ENCODE measurements at places on chromosomes 1 and 21.

GRCh38 chr21:40143822-40144525 lies 276.7 kb downstream of the PCP4 start:
- no peak for DNase-seq

DNA sequence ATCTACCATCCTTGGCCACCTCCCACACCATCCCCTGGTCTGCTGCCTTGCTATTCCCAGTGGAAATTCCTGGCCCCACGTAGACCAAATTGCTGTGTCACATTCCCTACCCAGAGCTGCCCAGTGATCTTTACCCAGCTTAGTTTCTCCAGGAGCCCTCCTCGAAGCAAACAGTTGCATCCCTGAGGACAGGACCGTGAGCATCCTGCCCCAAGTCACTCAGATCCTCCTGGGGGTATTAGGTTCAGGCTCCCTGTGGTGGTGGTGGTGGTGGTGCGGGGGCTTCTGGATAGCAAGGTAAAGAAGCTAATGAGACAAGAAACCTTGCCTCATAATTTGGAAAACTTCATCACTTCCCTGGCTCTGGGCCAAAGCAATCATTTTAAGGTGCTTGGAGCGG lies 58.4 kb upstream of the RBM15 start:
- no peak for DNase-seq

GRCh38 chr1:234533975-234534876 lies 55.2 kb upstream of the TARBP1 start:
- peak; percentile 84 for DNase-seq

- DNase-seq = no peak
Observed at GRCh38 chr1:15116966-15117365, 36.6 kb upstream of the TMEM51 start.

DNA sequence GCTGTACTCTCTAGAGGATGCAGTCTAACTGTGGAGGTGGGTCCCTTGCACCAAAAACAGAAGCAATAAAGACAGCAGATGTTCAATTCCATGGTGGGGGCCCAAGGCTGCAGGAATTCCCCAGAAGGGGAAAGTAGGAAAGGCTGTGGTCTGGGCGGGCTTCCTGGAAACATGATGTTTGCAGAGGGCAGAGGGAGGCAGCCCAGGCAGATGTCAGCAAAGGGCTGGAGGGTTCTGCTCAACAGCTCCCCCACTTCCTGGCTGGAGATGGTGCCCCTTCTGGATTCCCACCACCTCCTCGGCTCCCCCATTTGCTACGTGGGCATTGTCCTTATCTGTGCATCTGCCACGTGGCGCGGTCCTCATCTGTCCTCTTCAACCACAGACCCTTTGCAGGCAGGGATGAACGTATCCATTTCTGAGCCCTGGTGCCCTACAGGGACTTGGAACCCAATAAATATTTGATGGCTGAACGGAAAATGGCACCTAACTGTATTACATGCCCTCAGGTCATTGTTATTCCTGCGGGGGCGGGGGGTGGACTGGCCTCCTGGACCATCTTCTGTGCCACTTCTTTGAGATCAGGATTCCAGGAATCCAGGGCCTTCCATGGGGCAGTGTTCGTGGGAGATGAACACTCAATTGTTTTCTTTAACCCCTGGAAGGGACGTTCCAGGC lies 8.4 kb upstream of the GUCA2B start:
- DNase-seq = no peak

GRCh38 chr21:23939369-23940065 lies 1667.8 kb downstream of the MRPL39 start:
- DNase-seq = no peak

DNA sequence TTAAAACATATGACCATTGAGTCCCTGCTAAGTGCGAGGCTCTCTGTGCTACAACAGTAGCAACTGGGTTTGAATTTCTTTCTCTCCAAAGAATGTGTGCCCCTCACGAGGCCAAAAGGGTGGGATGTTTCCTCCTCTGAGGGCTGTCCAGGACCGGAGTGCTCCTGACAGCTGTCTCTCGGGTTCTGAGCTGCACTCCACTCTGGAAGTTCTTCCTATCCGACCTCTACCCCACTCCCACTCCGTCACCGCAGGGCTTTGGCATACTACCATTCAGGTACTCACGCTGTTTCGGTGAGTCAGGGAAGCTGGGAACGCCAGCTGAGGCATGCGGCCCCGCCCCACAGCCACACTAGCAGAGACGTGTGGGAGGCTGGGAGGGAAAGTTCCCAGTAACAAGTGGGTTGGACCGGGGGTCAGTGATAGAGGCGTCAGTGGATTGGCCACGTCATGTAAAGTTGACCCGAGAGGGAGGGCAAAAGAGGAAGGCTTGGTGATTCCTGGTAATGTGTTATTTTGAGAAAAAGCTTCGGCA lies 705 bp upstream of the SLC50A1 start:
- peak; percentile 57 for DNase-seq

DNA sequence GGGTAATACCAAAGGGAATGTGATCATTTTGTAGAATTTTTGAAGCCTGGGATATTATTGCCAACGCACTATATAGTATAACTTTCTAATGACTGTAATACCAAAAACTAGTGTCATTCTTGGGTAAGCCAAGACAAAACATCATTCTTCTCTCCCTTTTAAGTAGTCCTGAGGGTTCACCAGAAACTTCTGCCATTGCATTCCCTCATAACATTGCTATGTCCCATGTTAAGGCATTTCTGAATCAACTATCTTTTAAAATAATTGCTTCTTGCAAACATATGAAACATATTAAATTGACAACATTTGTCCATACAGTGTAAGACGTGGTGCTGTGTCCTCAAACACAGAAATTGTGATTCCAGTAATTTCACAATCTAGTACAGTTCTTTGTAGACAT lies 29.9 kb upstream of the C1orf21 start:
- no peak for DNase-seq

- DNase-seq = no peak
Observed at GRCh38 chr1:96825231-96825630, 103.6 kb downstream of the PTBP2 start.

DNA sequence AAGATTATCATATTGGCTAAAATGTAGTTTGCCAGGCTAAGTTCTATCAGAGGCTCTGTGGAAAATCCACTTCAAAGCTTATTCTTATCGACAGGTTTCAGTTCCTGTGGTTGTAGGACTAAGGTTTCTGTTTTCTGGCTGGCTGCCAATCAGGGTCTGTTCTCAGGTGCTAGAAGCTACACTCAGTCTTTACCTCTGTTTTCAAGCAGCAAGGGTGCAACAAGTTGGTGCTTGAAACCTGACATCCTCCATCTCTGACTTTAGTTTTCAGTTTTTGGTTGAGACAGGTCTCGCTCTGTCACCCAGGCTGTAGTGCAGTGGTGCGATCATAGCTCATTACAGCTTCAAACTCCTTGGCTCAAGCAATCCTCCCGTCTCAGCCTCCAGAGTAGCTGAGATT lies 15.3 kb upstream of the TMCO2 start:
- no peak for DNase-seq

DNA sequence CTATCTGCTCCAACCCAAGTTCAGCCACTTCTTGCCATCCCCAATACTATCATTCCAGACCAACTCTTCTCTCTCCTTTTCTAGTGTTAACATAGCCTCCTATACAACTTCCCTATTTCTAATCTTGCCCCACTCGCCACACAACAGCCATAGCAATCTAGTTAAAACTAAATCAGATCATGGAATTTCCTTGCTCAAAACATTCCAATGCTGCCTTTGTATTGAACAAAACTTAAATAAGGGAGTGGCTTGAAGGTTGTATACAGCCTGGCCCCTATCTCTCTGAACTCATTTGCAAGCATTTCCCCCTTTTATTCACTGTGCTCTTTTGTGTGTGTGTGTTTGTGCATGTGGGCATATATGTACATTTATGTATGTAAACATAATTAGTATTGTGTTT lies 118.1 kb upstream of the SGIP1 start:
- DNase-seq = no peak

DNA sequence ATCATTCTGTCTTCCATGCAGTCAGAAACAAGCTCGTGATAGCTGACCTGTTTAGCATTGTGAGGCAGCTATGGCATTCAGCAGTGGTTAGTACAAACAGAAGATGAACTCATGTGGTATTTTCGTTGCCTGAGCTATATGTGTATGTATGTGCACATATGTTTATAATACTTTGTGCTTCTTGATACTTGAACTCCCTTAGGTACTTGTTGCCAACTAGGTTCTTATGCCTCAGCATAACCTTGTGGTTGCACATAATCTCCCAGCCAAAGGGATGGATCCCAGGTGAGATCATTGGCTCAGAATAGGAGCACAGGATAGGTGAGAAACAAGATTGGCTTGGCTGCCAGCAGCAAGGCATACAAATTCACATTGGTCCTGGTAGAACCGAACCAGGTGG lies 86.1 kb downstream of the VPS26C start:
- no peak for DNase-seq

DNA sequence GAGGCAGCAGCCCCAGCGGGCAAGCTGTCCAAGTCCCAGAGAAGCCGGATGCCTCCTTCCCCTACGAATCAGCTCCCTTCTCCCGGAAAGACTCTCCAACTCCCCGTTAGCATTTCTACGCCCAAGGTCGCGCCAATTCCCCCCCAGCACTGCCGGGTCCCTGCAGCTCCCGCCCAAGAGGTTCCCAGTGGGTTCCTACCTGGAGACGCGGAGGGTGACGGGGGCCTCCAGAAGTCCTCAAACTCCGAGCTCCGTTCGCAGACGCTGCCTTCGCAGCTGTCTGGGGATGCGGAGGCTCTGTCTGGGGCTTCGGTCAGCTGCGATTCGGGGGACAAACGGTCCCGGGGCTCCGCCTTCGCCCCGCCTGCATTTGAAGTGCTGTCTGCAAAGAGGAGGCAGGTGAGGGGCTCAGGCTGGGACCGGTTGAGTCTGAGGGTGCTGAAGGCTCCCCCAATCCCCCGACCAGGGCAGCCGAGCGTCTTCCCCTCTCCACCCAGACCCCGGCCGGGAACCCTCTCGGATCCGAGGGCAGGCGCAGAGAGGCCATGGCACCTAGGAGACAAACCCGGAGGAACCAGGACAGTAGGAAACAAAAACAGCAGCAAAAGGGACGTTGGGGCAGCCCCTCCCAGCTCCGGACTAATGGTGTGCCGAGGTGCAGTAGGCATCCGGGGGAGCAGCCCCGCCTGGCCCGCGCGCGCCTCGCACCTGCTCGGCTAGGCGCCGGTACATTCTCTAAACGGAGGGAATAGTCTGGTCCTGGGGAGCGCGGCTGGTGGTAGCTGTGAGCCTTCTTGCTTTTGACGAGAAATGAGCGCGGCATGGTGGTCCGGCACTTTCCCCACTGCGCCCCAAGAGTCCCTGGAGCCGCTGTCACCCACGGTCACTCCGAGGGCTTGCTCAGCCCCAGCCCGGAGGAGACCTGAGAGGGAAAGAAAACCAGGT lies 3.8 kb downstream of the GFI1 start:
- no peak for DNase-seq
